CD4-positive, alpha-beta memory T cell (primary cell): ENCODE measurements at places on chromosomes 6 and 20.

DNA sequence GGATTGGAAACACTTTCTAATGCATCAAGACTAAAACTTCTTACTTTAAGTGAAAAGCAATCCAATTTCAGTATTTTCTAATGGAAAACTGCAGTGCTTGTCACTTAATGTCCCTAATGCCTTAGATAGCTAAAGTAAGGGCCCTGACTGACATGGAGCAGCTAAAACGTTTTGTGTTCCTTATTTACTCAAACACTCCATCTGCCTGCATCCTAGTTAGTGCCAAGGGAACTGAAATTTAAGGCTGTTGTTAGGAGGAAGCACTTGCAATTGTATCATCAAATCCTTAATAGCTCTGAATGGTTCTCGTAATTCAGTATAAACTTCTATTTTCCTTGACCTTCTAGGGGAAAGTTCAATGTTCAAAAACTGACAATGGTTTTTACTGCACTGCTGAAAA lies 127.4 kb downstream of the GJA10 start:
- no peak for DNase-seq

- DNase-seq = no peak
Observed at GRCh38 chr6:108165714-108166663, at the start of gene NR2E1. Gene NR2E1, plus strand, starts transcription at chr6:108166022. Its CDS starts 744 bp downstream, at chr6:108166766.

DNA sequence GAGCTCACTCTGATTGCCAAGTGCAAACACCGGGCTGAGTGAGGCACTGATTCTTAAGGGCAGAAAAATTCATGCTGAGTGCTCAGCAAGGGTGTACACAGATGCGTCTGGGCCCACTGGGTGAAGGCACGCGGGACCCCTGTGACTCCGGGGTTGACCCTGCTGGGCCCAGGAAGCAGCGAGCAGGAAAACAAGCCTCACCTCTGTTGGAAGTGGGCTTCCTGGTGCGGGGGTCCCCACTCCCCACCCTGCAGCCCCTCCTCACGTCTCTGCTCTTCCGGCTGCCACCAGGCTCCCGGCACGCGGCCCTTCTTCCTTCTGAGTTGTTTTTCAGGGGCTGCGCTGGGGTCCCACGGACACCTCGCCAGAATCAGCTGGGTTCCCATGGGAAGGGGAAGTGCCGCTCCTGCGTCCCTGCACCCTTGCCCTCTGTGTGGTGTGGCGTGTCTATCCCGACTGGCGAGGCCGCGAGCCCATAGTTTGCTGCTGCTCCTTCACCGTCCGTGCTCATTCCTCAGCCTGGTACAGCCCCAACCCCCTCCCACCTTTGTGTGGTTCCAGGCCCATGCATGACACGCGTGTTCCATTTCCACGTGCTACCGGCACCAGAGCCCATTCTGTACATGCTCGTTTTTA lies 80.6 kb upstream of the BHLHE23 start:
- no peak for DNase-seq

GRCh38 chr6:21931641-21932335 lies 338.2 kb downstream of the SOX4 start:
- no peak for DNase-seq

DNA sequence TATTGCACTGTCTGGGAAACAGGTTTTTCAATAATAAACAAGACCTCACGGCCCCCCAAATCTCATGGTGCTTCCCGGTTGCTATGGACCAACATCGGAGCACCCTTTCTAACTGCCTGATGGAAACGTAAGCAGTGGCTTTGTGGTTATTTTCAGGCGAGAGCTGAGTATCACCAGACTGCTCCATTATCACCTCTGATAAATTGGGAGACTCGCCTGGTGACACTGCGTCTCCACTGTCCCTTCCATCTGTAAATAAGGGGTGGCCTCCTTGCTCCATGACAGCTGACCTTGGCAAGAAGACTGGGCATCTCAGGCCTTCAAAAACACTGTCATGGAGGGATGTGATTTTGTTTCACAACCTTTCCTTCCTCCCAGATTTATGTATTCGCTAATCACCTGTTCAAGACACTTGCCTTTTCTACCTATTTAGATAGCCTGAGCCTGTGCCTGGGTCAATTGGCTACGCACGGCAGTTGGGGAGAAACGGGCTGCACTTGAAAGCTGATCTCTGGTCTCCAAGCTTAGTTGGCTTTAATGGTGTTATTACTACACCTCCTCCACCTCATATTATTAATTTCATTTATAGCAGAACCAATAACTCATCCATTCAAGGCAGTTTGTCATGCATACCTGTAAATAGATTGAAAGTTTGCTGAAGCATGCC lies 17.7 kb upstream of the CDH4 start:
- no peak for DNase-seq

- no peak for DNase-seq
Observed at GRCh38 chr6:28506807-28507475, 8.7 kb downstream of the GPX6 start.

GRCh38 chr6:27275025-27275956 lies 27.8 kb downstream of the PRSS16 start:
- no peak for DNase-seq

GRCh38 chr6:21075986-21076385 lies 517.6 kb upstream of the SOX4 start:
- no peak for DNase-seq

DNA sequence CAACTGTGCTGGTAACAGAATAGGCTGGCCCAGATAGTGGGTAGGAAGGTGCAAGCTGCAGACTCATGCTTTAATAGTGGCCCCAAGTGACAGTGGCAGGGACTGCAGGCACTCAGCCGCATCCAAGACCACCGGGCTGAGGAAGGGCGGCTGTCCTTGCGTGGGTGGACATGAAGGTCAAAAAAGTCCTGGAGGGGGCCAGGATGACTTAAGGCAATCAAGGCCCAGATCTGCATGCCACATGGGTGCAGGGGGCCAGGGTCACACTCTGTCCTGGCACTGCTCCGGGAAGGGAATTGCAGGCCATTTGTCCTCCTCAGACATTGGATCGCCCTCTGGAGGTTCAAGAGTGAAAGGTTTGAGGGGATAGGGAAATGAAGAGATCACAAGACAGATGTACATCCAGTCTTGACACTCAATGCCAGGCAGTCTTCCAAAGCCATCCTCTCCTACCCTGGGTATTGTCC lies 10.4 kb upstream of the VNN2 start:
- no peak for DNase-seq

- DNase-seq = no peak
Observed at GRCh38 chr6:169725125-169726048, 1.1 kb upstream of the PHF10 start.

DNA sequence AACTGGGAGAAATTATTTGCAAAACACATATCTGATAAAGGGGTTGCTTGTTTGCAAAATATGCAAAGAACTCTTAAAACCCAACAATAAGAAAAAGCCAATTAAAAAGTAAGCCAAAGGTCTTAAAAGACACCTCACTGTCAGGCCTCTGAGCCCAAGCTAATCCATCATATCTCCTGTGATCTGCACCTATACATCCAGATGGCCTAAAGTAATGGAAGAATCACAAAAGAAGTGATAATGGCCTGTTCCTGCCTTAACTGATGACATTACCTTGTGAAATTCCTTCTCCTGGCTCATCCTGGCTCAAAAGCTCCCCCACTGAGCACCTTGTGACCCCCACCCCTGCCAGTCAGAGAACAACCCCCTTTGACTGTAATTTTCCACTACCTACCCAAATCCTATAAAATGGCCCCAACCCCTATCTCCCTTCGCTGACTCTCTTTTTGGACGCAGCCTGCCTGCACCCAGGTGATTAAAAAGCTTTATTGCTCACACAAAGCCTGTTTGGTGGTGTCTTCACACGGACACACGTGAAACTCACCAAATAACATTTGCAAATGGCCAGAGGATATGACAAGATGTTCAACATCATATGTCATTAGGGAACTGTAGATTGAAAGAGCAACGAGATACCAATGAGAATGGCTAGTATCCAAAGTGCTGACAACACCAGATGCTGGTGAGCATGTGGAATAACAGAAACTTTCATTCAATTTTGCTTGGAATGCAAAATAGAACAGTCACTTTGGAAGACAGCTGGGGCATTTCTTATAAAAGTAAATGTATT lies 565.0 kb upstream of the ADGRB3 start:
- DNase-seq = no peak

- no peak for DNase-seq
Observed at GRCh38 chr6:75199889-75200288, 6.0 kb downstream of the COL12A1 start.

- DNase-seq = no peak
Observed at GRCh38 chr6:106087548-106088325, 1.6 kb downstream of the PRDM1 start.

- DNase-seq = no peak
Observed at GRCh38 chr6:125041740-125042459, 79.7 kb downstream of the RNF217 start.

GRCh38 chr6:33925936-33926335 lies 122.1 kb upstream of the MLN start:
- no peak for DNase-seq

GRCh38 chr20:51185861-51186260 lies 163.0 kb upstream of the KCNG1 start:
- no peak for DNase-seq

DNA sequence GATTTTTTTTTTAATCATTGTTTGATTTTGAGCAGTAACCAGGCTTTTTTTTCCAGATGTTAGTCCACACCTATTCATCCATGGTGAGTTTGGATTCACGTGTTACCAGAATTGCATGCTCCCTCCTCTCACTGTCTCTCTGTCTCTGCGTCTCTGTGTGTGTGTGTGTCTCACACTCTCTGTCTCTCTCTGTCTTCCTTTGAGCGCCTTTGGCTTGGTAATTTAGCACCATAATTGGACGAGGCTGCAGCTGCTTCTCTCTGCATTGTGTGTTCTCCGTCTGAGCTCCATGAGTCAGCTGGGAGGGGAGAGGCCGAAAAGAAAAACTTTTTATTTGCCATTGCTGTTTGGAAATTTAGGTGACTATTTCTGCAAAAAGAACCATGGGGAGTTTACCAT lies 3.4 kb downstream of the TFAP2B start:
- no peak for DNase-seq

DNA sequence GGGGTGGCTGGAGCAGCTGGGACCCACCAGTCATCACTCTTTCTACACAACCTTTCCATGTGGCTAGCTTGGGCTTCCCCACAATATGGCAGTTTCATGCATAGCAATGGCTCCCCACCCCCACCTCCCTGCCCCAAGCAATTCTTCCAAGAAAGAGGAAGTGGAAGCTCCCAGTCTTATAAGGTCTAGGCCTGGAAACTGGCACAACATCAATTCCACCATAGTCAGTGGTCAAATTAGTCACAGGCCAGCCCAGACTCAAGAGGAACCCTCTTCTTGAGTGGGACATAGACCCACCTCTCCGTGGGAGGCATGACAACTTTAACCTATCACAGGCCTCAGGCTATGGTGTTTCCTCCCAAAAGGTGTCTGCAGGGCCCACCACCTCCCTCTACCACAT lies 17.7 kb downstream of the TGM6 start:
- DNase-seq = no peak

- DNase-seq = no peak
Observed at GRCh38 chr6:149450679-149451375, 34.0 kb downstream of the ZC3H12D start.

- no peak for DNase-seq
Observed at GRCh38 chr6:140921366-140922226, 1211.1 kb upstream of the GJE1 start.

GRCh38 chr6:71080826-71081225 lies 124.0 kb upstream of the B3GAT2 start:
- DNase-seq = no peak

- no peak for DNase-seq
Observed at GRCh38 chr20:5592165-5592564, 158.0 kb upstream of the SHLD1 start.

DNA sequence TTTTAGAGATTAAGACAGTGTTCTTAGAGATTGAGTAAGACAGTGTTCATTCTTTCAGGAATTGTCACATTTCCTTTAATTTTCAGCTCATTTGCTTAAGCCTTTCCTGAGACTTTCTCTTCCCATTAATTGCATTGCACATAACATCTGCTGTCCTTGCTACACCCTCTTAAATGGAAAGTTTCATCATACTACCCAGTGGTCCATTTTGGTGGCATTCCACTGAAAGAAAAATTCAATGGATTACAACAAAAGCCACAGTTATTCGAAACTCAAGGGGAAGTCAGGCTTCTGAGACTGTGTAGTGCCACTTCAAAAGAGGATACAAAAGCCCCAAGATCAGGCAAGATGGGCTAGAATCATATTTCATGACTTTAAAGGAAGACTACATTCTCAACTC lies 64.0 kb downstream of the RSPO3 start:
- DNase-seq = no peak

DNA sequence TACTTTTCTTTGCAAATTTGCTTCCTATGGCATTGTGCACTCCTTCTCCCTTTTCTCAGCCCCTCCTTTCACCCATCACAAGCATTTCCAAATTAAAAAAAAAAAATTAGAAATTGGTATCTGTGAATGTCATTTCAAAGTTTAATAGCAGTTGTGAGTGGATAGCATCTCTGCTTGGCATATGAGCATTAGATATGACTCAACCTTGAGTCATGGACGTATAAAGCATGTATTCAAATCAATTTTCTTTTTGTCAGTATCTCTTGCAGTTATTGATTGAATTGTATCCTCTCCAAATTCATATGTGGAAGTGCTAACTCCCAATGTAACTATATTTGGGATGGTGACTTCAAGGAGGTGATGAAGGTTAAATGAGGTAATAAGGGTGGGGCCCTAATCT lies 60.1 kb upstream of the MAP3K7 start:
- no peak for DNase-seq

GRCh38 chr20:32476684-32477593 lies 108.2 kb downstream of the NOL4L start:
- no peak for DNase-seq

GRCh38 chr20:24418731-24419130 lies 50.7 kb upstream of the SYNDIG1 start:
- no peak for DNase-seq

DNA sequence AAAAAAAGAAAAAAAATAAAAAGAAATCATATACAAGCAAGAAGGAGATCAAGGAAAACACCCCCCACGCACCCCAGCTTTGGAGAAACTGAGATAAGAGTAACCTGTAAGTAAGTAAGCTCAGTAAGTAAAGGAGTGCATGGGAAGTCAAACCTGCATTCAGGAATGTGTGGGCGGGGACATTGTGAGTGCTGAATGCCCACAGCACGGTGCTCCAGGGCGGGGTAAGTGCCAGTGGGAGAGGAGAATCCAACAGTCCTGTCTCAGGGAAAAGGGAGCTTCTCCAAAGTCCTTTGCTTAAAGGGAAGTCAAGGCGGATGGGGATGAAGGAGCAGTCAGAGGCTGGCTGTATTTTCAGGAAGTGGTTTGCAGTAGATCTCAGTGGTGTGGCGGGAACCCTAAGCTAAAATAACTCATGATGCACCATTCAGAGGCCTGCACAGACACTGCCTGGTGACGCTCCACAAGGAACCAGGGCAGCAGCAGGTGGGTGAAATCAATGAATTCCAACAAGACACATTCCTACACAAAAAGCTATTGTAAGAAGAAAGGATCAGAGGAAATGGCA lies 368.0 kb downstream of the QKI start:
- DNase-seq = no peak

- DNase-seq = no peak
Observed at GRCh38 chr6:88869263-88870020, 94.0 kb downstream of the RNGTT start.

DNA sequence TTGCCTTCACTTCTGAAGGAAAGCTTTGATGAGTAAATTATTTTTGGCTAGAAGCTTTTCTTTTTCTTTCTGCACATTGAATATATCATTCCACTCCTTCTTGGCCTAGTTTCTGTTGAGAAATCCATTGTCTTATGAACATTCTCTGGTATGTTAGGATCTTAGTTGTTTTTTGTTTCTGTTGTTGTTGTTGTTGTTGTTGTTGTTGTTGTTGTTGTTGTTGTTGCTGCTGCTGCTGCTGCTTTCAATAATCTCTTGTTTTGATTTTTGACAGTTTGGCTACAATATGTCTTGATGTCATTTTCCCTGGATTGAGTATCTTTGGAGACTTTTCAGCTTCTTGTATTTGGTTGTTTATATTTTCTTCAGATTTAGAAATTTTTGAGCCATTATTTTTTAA lies 836.5 kb upstream of the MAN1A1 start:
- DNase-seq = no peak
